NCI-H2081 (cell line): ENCODE measurements at places on chromosomes 4 and X.
A peak's percentile ranks its signal among the peaks of the same experiment; 100 is the strongest.

DNA sequence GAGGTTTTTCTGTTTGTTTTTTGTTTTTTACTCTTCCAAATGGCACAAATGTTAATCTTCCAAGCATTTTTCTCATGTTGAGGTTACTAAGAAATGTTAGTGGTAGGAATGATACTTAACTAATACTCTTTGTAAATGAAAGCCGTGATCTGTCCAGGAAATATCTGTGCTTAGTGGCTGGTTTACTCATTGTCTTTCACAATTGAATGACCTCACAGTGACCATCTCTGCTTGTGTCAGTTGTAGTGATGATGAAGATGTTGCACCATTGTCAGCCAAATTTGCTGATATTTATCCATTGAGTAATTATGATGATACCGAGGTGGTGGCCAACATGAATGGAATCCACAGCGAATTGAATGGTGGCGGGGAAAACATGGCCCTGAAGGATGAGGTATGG lies 93.5 kb downstream of the TNIP2 start:
- DNase-seq: no peak

DNA sequence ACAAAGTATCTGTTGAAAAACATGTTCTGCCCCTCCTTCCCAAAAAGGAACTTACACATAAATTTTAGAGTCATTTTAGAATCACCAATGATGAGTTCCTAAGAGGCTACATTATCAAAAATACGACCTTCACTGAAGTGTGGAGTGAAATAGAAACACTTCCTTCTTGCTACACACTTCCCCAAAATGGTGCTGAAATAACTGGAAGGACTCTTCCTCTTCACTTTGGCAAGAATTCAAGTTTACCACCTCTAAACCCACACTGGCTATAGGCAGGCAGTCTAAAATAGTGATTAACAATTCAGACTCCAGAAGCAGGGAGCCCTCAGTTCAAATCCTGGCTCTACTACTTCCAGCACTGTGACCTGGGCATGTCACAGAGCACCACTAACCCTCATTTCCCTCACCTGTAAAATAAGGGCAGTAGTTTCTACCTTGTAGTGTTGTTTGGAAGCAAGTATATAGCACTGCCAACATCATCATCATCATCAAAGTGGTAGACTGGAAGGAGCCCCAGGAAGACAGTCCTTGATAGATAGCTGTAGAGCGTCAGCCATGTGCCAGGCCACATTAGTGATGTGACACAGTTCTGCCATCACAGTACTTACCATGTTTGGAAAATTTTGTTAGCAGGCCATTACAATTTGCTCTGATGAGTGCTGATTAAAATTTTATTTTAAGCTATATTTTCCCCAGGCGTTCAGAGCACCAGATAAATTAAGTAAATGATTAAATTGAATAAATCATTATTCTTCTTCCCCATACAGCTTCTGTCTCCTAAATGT lies 103.3 kb downstream of the PARM1 start:
- DNase-seq: no peak

- no peak for DNase-seq
These were observed 32.0 kb downstream of the STIM2 start for GRCh38 chr4:26892480-26893150.

GRCh38 chr4:165378398-165378744 lies 437 bp upstream of the CPE start:
- DNase-seq: no peak

GRCh38 chrX:115392871-115393270 lies 103.4 kb downstream of the LUZP4 start:
- no peak for DNase-seq

- DNase-seq: no peak
These were observed 326.3 kb upstream of the ZCCHC13 start for GRCh38 chrX:73977542-73978169.

DNA sequence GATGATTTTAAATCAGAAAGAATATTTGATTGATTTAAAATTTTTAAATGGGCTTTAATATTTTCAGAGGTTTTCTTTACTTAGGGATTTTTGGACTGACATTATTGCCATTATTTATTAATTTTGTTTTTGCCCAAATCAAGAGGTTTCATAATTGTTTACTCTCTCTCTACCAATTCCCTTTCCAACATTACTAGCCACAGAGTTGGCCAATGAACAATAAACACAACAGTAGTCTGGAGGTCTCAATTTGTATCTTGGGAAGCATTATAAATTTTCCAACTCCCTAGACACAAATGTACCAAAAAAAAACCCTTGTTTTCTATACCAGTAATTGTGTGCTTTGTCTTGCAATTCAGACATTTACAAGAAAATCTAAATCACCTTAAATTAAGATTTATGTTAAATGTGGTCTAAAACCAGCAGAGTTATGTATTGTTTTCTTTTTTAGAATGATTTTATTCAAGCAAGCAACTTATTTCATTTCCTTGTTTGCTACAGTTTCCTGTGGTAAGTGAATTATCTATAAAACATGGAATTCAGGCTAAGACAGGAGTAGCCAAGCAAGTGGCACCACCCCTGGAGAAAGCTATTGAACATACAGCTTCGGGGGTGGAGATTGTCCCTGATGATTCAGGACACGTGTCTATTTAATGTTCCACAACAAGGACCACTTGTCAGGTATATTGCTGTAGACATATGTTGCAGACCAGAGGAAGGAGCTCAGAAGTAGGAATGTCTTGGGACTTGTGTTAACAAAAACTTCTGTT lies 622 bp downstream of the KLKB1 start:
- DNase-seq: no peak

DNA sequence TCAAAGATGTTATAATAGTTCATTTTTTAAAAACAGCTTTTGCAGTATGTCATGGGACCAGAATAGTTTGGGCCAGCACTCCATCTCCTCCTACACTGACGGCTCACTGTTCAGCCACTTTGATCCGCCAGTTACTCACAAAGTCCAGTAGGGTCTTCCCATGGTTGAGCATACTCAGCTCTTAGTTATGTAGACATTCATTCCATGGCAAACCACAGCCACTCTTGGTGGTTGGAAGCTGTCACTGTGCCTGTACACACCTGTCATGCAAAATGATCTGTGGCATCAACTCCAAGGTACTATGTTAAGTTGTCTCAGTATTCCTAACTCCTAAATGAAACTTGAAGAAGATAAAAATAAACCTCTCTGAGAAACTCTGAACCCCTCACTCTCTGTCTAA lies 127.2 kb downstream of the NR3C2 start:
- no peak for DNase-seq

DNA sequence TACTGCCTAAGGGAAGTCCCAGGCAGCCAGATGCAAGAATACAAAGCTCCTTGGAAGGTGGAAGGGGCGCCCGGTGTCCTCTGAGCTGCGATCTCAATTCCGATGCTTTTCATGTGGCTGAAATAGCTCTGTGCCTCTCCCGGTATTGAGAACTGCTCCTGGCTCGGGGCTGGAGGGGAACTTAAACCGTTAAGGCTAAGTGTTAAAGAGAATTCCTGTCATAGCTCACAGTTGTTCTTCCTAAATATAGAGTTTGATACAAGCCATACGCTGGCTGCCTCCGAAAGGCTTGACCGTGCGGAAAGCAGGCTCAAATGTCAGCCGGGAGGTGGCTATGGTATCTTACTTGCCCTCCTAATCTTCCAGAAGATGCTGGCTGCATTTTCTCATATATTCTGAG lies at the start of gene SMPX:
TSS of gene SMPX (minus strand) at position 157 of the 400 bp plus-strand sequence. CDS start 3,826 bp downstream, outside the sequence.
- DNase-seq: no peak

- no peak for DNase-seq
These were observed 55.7 kb upstream of the STIM2 start for GRCh38 chr4:26804925-26805324.

DNA sequence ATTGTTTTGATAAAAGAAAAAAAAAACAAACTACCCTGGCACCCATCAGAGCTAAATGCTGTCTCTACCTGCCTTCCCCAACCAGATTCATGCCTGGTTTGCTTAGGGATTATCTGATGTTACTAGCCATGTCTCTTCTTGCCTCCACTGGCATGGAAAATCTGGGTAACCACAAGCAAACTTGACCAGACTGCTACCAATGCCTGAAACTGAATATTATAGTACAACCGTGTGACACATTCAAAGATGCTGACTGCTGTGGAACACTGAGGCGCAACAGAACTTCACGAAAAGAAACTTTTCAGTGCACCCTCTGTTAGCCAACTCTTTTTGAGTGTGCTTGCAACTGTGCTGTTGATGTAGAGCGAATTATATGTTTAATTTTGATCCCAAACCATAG lies 228.1 kb downstream of the CBR4 start:
- DNase-seq: no peak

GRCh38 chr4:1297456-1298325 lies 8.0 kb downstream of the MAEA start:
- DNase-seq: no peak

GRCh38 chr4:7710576-7711306 lies 228.9 kb downstream of the AFAP1 start:
- DNase-seq: no peak

DNA sequence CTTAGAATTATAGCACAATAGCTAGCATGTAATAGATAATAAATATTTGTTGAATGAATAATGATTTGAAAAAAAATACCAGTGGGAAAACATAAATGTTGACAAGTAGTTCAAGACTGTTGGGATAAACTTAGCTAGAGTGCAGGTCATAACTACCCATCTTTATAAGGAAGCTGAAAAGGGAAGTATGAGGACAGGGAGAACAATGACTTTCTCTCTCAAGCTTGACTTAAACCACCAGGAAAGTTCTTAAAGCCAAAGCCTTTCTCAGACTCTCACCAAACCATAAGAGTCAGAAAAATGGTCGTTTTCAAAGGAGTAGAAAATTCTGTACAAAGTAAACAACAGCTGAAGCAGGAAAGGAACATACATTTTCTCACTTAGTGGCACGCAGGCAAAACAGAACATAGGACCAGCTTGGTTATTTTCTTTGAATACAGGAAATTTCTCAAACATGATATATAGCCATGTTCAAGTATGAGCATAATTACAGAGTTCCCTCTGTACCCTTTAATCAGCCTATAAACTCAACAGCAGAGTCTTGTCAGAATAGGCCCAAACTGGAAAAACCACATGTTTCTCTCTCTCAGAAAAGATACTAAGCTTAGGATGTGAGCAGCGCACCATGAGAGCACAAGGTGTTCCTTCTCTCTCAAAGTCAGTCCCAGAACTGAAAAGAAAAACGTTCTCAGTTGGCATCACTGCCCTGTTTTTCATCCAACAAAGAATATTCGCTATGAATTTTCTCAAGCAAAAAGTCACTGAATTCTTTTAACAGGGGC lies 28.7 kb downstream of the MAPK10 start:
- no peak for DNase-seq

- DNase-seq: peak; percentile 66
These were observed 82.0 kb downstream of the PLS3 start for GRCh38 chrX:115642895-115643530.

DNA sequence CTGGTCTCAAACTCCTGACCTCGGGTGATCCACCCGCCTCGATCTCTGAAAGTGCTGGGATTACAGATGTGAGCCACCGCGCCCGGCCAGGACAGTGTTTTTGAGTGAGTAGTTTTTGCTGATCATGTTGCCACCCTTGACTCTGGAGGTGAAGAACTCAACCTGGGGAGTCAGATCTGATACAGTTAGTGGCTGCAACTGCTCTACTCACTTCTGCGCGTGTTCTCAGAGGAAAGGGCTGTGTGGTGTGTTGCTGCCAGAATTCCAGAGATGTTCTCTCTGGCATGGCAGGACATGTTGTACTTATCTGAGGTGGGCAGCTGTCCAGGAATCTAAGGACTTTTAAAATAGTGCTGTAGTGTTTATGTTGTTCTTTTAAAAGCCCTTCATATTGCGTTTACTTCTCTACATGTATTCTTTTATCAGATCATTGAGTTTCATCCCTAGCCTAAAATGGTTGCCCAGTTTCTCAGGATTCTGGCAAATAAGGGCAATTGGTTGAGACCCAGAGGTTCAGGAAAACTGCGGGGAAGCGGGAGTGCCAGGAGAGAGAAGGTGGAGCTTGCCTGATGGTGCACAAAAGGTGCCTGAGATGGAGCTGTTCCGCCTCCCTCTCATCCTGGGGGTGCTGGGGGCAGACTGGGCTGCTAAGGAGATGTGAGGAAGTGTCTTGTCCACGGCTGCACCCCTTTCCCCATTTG lies 97.7 kb downstream of the ARHGAP10 start:
- no peak for DNase-seq

DNA sequence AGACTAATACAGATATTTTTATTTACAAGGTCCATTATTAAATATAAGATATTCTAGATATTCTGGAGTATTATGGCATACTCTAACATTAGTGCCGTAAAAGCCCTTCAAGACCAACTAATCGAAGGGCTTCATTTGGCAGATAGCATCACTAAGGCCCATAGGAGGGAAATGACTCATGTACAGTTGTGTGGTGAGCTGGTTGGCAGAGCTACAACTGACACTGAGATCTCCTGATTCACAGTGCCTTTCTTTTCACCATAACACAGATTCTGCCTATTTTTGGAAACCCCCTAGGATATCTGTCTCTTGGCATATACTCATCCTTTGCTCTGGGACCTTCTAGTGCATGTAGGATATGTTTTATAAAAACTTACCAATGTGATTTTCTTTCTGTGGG lies 201.7 kb upstream of the AFF2 start:
- DNase-seq: no peak

GRCh38 chr4:142900622-142901021 lies 54.5 kb upstream of the INPP4B start:
- DNase-seq: no peak

DNA sequence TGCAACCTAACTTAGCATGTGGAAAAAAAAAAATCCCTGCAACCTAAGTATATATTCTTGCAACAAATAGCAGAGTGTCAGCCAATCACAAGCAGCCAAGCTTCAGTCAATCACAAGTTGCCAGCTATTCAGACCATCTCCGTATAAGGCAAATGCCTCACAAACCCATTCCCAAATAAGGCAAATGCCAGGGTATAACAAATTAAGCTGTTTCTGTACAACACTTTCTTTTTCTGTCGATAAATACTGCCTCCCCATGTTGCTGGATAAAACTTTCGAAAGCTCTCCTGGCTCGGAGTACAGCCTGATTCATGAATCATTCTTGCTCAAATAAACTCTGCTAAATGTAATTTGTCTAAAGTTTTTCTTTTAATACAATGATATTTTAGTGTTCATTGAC lies 460.7 kb upstream of the SMIM31 start:
- DNase-seq: no peak

DNA sequence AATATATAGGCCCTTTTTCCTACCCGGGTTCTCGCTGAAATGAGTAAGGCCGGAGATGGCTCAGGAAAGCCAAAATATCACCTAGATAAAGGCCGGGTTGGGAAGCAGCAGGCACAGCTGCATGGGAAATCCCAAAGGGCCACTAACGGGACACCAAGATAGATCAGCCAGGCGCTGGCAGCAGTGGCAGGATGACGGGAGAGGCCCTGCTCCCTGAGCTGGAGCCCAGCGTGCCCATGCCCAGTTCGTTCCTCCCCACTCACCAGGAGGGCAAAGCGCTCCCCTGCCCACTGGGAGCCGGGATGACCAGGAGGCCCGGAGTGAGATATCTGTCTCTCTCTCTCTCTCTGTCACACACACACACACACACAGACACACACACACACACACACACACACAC lies 109.8 kb downstream of the DCTD start:
- DNase-seq: no peak
